Muscle of leg (tissue), 16 donors: ENCODE measurements at places on chromosomes 7 and 10. TPM values are rescaled to one million over a fixed set of nuclear protein-coding genes. Genes with fewer than 3 reads are reported as not detected.

The TMEM106B gene
- 39.1 TPM for total RNA-seq

- DNase-seq, result no peak
- H3K27ac ChIP-seq, result no peak overlapping the region
- no peaks in the 10 kb centered on the region for H3K36me3 ChIP-seq
- H3K27me3 ChIP-seq, result peaks cover 14% of the 10 kb centered on the region
- no peak overlapping the region for H3K4me3 ChIP-seq
- H3K4me1 ChIP-seq, result peaks cover 7% of the 10 kb centered on the region
Measured at GRCh38 chr7:69228212-69228811, 370.0 kb upstream of the AUTS2 start.

GRCh38 chr10:70537398-70538194 lies 59.0 kb downstream of the PALD1 start:
- no peak for DNase-seq
- no peaks in the 10 kb centered on the region for H3K27me3 ChIP-seq
- no peak overlapping the region for H3K4me3 ChIP-seq
- H3K4me1 ChIP-seq, result peaks cover 33% of the 10 kb centered on the region

DNA sequence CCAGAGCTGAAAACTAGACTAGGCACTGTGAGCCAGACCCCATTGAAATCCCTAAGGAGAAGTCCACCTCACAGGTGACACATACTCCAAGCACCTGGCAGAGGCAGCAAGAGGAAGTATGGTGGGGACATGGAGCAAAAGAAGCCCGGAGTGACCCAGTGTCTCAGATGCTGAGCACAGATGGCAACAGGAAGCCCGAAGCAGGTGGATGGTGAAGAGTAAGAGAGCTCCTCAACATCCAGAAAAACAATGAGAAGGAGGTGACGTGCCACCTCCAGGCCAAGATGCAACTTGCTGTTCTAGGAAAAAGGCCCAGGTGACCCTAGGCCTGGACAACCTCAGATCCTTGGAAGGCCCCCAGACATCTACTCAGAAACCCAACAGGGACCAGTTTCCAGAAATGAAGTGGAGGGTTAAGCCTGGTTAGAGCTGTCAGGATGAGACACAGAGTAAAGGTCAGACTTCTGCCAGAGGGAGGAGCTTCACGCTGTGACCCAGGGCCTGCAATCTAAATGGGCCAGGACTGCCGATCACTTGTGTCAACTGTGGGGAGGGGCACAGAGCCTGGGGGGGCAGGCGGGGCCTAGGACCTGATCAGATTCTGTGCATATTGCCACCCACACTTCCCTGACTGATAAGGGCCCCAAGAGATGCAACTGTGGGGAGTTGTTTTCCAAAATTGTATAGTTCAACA lies 2.4 kb upstream of the COBL start:
- H3K27me3 ChIP-seq, result peaks cover 39% of the 10 kb centered on the region
- DNase-seq, result no peak
- H3K36me3 ChIP-seq, result no peaks in the 10 kb centered on the region
- no peak overlapping the region for H3K27ac ChIP-seq
- peaks cover 9% of the 10 kb centered on the region for H3K4me1 ChIP-seq

DNA sequence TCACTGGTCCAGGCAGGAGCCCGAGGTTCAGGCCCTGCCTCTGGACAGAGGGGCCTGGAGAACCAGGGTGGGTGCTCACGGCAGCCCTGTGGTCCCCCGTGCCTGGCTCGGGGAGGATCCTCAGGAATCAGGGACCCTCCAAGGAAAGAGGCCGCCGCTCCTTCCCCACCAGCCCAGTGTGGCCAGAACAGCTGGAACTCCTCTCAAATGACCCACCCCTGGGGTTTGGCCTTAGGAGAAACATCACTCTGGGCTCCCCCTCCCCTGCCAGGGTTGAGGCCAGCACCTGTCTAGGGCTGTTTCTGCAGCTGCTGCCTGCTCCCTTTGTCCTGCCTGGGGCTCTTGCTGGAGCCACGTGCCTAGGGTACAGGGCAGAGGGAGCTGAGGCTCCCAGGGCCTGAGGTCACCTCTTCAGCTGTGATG lies 161.0 kb downstream of the RNF216 start:
- H3K4me3 ChIP-seq, result no peak overlapping the region
- H3K27ac ChIP-seq, result peak overlapping the region; percentile 90
- peaks cover 43% of the 10 kb centered on the region for H3K4me1 ChIP-seq

The CLRN3 gene
- 0.09 TPM for total RNA-seq

DNA sequence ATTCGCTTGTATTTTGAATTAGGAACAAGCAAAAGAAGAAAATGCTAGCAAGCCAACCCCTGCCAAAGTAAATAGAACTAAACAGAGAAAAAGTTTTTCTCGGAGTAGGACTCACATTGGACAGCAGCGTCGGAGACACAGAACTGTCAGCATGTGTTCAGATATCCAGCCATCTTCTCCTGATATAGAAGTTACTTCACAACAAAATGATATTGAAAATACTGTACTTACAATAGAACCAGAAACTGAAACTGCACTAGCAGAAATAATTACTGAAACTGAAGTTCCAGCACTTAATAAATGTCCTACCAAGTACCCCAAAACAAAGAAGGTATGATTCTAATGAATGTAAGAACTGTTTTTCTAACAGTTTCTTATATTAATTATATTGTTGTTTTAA lies 87.9 kb downstream of the KMT2E start:
- no peak for DNase-seq
- H3K36me3 ChIP-seq, result peaks cover 34% of the 10 kb centered on the region
- no peak overlapping the region for H3K4me3 ChIP-seq
- no peaks in the 10 kb centered on the region for H3K27me3 ChIP-seq
- no peaks in the 10 kb centered on the region for H3K4me1 ChIP-seq

- H3K27me3 ChIP-seq, result no peaks in the 10 kb centered on the region
- no peaks in the 10 kb centered on the region for H3K4me1 ChIP-seq
- DNase-seq, result no peak
- H3K4me3 ChIP-seq, result no peak overlapping the region
- H3K27ac ChIP-seq, result no peak overlapping the region
Measured at GRCh38 chr7:16367115-16367514, 54.2 kb downstream of the CRPPA start.

DNA sequence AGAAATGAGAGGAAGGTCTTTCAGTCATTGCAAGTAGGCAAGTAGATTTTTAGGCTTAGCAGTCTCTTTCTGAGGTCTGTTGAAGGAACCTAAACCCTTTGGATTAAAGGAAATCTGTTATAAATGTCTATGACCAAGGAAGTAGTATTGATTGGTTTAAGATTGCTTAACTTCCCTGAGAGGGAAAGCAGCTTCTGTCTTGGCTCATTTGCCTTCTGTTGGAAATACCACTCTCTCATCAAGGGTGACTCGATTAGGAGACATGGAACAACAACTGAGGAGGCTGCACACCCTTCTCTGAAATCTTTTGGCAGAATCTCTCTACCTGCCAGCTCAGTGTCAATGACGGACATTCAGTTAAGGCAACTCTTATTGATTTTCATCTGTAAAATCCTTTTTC lies 282.9 kb downstream of the PRKG1 start:
- no peak overlapping the region for H3K27ac ChIP-seq
- H3K4me3 ChIP-seq, result no peak overlapping the region
- H3K27me3 ChIP-seq, result no peaks in the 10 kb centered on the region
- H3K4me1 ChIP-seq, result no peaks in the 10 kb centered on the region
- H3K36me3 ChIP-seq, result no peaks in the 10 kb centered on the region

GRCh38 chr7:155377071-155377837 lies 79.6 kb downstream of the INSIG1 start:
- no peaks in the 10 kb centered on the region for H3K36me3 ChIP-seq
- no peak for DNase-seq
- peaks cover 92% of the 10 kb centered on the region for H3K27me3 ChIP-seq
- H3K4me1 ChIP-seq, result peaks cover 46% of the 10 kb centered on the region
- no peak overlapping the region for H3K4me3 ChIP-seq

The VWDE gene
- 1.6 TPM for total RNA-seq

The SCRN1 gene
- 27.6 TPM for total RNA-seq

GRCh38 chr7:142468871-142469665 lies 211.2 kb upstream of the PRSS58 start:
- H3K4me3 ChIP-seq, result no peak overlapping the region
- no peak overlapping the region for H3K27ac ChIP-seq
- H3K36me3 ChIP-seq, result no peaks in the 10 kb centered on the region
- peaks cover 2% of the 10 kb centered on the region for H3K27me3 ChIP-seq
- peak; percentile 32 for DNase-seq
- no peaks in the 10 kb centered on the region for H3K4me1 ChIP-seq

DNA sequence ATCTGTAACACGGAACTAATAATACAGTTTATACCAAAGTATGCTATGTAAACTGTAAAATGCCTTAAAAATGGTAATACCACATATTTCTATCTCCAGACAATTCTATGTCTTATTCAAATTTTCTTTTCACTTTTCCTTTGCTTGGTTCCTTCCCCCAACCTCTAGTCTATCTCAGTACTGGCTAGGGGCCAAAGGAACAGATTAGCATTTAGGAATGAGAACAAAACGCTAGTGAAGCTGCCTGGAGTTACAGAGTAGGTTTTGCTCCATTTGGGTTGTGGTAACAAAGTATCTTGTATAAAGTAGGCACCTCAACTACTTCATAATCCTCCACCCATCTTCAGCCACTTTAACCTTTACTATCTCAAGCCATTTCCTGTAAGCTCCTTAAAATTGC lies 94.1 kb downstream of the HBP1 start:
- no peaks in the 10 kb centered on the region for H3K27me3 ChIP-seq
- H3K4me1 ChIP-seq, result no peaks in the 10 kb centered on the region
- DNase-seq, result peak; percentile 14
- H3K4me3 ChIP-seq, result no peak overlapping the region
- H3K36me3 ChIP-seq, result no peaks in the 10 kb centered on the region
- no peak overlapping the region for H3K27ac ChIP-seq

DNA sequence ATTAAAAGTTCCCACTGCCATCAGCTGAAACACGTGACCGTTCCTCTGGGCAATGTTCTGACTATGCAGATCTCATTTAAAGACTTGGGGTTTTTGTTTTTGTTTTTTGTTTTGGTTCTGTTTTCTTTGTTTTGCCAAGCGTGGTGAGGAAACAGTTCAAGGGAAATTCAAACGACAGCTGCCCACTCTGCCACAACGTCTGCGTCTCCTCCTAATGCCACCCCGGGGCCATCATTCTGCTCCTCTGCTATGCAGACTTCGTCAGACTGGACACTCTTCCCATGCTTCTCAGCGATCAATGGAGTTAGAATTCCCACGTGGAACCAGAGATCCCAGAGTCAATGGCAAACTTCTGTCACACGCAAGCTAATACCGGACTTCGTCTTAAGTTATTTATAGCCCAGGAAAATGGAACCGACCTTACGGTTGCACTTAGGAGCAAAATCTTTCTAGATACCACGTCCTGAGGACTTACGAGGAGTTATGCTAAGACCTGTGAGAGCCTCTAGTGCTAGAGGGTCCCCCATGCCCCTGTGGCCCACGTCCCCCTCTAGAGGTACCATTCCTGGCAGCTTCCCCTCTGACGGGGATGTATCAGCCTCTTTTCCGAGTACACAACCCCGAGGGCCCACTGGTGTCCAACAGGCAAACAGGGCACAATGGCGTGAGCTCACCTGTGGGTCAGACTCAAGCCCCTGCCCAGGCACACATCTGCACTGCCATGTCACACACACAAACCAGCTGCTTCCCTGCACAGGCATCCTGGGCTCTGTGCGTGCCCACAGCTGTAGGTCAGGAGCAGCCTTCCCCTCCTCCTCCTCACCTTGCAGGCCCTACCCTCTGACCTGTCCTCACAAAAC lies 24.4 kb downstream of the EBF3 start:
- DNase-seq, result no peak
- peaks cover 33% of the 10 kb centered on the region for H3K36me3 ChIP-seq
- no peak overlapping the region for H3K27ac ChIP-seq
- H3K4me1 ChIP-seq, result peaks cover 87% of the 10 kb centered on the region
- H3K4me3 ChIP-seq, result no peak overlapping the region

The MSS51 gene
- total RNA-seq, result 28.2 TPM

The ADAMTS14 gene
- total RNA-seq, result 12.5 TPM

- no peak overlapping the region for H3K4me3 ChIP-seq
- no peak overlapping the region for H3K27ac ChIP-seq
- DNase-seq, result no peak
- no peaks in the 10 kb centered on the region for H3K27me3 ChIP-seq
- H3K4me1 ChIP-seq, result peaks cover 9% of the 10 kb centered on the region
Measured at GRCh38 chr7:112184455-112184854, 21.7 kb downstream of the DOCK4 start.

The MYO1G gene
- 0.58 TPM for total RNA-seq

DNA sequence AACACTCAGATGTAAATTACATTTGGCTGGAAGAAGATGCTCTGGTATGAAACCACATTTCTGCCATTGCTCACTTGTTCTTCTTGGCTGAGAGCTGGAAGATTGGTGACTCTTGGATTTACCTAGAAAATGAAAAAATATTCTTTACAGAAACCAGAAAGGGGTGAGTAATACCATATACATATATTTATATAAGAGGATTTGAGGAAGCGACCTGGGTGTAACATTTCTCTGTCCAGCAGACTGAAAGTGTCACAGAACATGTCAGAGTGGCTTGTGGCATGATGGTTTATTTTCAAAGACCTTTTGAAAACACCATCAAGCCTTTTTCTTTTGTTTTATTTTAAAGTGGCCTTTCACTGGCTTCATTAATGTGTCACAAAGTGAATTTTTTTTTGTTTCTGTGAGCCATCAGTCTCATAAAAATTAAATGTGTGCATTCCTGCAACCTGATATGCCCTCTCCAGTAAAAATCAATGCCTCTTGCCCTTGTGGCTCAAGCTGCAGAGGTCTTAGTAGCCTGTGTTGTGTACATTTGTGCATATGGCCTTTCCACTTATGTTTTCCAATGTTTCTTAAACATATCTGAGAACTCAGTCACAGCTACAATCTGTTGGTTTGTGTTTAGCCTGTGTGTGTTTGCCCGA lies 23.5 kb downstream of the CREB5 start:
- no peaks in the 10 kb centered on the region for H3K27me3 ChIP-seq
- no peak overlapping the region for H3K27ac ChIP-seq
- no peak for DNase-seq
- no peak overlapping the region for H3K4me3 ChIP-seq

The PIK3CG gene
- 3.3 TPM for total RNA-seq
